SIG-M5 (cell line): ENCODE measurements at places on chromosomes 5 and 9.

DNA sequence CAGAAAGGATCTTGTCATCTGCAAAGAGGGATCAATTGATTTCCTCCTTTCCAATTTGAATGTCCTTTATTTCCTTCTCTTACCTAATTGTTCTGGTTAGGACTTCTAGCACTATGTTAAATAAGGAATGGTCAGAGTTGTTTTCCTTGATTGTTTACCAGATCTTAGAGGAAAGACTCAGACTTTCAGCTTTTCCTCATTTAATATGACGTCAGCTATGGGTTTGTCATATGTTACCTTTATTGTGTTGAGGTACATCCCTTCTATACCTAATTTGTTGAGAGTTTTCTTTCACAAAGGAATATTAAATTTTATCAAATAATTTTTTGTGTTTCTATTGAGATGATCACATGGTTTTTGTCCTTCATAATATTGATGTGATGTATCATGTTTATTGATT lies 656.5 kb upstream of the GRAMD2B start:
- no peak for DNase-seq

- no peak for DNase-seq
Measured at GRCh38 chr9:61671276-61671973, 481.6 kb downstream of the SPATA31A7 start.

GRCh38 chr9:15298362-15298761 lies 8.7 kb downstream of the TTC39B start:
- no peak for DNase-seq

DNA sequence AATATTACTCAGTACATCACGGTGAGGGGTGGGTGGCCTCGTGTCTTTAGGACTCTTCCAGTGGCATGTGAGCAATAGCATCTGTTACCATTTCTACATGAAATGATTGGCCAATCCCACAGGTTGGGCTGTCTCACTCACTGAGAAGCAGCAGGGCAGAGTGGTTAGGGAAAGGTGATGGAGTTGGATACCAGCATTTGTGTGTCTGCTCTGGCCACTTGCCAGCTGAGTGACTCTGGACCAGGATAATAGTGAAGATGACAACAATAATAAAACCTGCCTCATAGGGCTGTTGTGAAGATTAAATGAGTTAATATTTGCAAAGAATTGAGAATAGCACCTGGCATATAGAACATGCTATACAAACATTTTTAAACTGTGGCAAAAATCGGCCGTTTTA lies 42.0 kb downstream of the IQGAP2 start:
- no peak for DNase-seq

DNA sequence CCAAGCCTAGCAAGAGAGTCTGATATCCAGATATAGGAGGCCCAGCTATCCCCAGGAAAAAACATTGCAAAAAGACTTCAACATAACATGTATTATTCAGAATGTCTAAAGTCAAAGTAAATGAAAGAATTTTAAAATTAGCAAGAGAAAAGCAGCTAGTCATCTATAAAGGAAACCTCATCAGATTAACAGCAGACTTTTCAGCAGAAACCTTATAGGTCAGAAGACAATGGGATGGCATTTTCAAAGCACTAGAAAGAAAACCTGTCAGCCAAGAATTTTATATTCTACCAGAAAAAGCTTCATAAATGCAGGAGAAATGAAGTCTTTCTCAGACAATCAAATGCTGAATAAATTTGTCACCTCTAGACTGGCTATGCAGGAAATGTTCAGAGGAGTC lies 9.9 kb downstream of the OR1L3 start:
- no peak for DNase-seq

DNA sequence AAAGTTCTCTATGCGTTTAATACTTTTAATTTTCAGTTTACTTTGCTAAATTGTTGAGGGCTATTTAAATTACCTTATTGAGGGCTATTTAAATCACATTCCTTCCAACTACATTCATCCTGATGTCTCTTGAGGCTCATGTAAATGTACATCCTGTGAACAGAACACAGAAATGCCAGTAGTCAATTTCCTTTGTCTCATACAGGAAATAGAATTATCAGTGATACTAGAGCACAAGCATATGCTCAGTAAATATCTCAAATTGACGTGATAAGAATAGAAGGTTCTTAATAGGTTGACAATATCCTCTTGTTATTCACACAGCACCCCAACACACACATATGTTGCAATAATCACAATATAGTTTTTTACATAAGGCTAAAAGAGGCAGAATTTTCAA lies 449.0 kb downstream of the CYLC2 start:
- no peak for DNase-seq

DNA sequence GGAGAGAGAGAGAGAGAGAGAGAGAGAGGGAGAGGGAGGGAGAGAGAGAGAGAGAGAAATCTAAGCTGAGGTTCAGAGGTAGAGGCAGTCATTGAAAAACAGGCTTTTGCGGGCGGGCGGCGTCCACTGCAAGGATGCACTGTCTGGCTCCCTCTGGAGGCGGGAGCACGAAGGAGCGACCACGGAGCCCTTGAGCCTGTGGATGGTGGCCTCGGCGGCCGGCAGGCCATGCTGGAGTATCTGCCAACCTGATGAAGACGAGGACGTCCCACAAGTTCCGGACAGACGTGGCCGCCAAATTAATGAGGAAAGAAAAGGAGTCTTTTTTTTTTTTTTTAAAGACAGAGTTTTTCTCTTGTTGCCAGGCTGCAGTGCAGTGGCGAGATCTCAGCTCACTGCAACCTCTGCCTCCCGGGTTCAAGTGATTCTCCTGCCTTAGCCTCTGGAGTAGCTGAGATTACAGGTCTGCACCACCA lies 2.2 kb upstream of the CCDC125 start:
- DNase-seq, result no peak

DNA sequence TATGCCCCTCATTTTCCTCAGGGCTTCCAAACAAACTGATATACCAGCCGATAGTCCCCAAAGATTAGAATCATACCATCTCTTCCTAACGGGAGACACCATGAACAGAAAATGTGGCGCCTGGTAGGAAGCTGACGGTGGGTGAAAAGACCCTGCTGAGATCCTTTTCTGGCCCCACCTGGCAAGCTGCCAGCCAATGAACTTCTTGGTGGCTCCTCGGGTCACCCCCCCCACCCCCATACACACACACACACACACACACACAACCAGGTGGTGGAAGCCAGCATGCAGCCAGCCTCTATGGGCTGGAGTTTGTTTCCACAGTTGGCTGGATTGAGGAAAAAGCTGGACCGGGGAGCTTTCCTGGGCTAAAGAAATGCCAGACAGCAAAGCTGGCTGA lies 4.8 kb upstream of the CCIN start:
- DNase-seq, result no peak

GRCh38 chr9:136127313-136127712 lies 8.6 kb upstream of the TMEM250 start:
- no peak for DNase-seq

GRCh38 chr5:152181461-152181860 lies 223.6 kb downstream of the NMUR2 start:
- no peak for DNase-seq

GRCh38 chr9:21527579-21527978 lies 45.5 kb upstream of the IFNE start:
- DNase-seq, result no peak

DNA sequence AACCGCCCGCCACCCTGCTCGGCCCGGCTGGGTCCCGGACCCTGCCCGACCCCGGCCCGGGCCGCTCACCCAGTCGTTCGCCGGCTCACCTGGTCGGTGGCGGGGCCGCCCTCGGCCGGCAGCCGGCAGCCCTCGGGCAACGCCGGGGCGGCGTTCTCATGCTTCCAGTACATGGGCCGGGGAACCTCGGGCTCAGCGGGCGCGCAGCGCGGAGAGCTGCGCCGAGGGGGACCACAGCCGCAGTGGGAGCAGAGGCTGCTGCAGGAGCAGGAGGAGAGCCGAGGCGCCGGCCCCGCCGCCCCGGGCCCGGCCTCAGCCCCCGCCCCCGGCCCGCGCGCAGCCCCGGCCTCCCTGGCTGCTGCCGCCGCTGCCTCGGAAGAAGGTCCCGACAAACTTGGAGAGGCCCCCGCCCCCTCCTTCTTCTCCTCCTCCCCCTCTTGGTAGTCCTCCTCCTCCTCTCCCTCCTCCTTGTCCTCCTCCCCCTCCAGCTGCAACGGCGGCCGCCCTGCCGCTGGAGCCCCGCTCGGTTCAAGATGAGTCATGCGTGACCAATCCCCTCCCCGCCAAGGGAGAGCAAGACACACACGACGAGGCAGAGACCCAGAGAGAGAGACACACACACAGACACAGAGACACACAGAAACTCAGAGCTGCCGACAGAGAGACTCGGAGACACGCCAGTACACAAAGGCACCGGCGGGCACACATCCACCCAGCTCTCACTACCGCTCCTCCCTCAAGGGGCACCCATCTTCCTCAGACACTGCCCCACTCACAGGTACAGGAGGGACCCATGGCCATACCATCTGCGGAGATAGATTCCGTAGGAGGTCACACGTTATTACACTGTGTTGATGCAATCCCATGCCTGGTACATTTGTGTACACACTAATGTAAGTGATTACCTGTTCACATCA lies at the start of gene LHX6:
LHX6 (minus strand) TSS at position 390 of the 917 bp plus-strand sequence; CDS start at position 173, 217 bp downstream.
- DNase-seq, result no peak
